ENCODE measurements at places on chromosomes 12 and 14.

DNA sequence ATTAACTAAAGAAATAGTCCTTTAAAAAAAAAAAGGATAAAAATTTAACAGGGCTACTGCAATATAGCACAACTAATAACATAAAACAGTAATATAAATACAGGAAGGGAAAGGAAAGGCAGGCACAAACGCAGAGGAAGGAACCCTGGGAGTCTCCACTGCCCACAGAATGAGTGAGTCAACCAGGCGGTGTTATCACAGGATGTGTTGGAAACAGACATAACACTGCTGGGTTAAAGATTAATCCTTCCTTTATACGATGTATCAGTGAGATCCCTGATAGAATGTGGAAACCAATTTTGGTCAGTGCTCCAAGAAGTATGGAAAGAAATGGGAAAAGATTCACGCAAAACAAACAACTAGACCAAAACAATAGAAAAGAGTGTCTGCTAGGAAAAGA is 47.9 kb downstream of the FGD6 start:
- peak; percentile 48 for DNase-seq

DNA sequence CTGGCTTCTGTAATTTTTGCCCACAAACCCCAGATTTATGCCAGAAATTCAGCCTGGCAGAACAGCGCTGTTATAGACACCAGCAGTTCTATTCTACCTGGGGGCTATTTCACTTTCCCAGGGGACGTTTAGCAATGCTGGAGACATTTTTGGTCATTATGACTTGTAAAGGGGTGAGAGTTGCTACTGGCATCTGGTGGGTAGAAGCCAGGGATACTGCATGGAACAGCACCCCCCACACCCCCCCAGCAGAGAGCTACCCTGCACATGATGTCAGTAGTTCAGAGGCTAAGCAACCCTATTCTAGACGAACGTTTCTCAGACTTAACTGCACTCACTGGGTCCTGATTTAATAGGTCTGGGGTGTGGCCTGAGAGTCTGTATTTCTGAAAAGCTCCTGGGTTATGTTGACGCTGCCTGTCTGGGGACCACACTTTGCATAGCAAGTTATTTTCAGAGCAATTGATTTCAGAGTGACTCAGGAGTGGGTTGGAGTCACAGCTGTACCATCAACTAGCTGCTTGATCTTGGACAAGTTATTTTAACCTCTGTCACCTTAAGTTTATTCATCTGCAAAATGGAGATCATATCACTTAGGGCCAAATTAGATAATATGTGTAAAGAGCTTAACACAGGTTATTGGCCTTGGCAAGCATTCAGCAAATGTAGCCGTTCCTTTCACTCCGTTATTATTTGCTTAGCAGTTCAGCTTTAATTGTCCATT is 48.5 kb downstream of the CHST11 start:
- DNase-seq, result no peak

- no peak for DNase-seq
Measured at GRCh38 chr14:100905166-100905565, 1.6 kb upstream of the RTL1 start.

GRCh38 chr12:95202691-95203486 is 14.4 kb downstream of the FGD6 start:
- DNase-seq, result no peak

- no peak for DNase-seq
Measured at GRCh38 chr12:116885491-116885890, 4.2 kb upstream of the HRK start.

DNA sequence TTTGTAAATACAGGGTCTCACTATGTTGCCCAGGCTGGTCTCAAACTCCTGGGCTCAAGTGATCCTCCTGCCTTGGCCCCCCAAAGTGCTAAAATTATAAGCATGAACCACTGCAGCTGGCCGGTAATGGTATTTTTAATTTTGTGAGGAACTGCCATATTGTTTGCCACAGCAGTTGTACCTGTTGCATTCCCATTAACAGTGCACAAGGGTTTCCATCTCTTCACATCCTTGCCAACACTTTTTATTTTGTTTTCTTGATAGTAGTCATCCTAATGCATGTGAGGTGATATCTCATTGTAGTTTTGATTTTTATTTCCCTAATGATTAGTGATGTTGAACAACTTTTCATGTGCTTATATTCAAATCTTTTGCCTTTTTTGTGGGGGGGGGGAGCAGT is 13.5 kb downstream of the OR5AU1 start:
- no peak for DNase-seq

GRCh38 chr14:90941706-90942105 is 118.7 kb downstream of the RPS6KA5 start:
- DNase-seq, result no peak

Measured in skeletal muscle cell (primary cell).